Fibroblast of skin of scalp (primary cell): ENCODE measurements at places on chromosomes 5 and 9.

DNA sequence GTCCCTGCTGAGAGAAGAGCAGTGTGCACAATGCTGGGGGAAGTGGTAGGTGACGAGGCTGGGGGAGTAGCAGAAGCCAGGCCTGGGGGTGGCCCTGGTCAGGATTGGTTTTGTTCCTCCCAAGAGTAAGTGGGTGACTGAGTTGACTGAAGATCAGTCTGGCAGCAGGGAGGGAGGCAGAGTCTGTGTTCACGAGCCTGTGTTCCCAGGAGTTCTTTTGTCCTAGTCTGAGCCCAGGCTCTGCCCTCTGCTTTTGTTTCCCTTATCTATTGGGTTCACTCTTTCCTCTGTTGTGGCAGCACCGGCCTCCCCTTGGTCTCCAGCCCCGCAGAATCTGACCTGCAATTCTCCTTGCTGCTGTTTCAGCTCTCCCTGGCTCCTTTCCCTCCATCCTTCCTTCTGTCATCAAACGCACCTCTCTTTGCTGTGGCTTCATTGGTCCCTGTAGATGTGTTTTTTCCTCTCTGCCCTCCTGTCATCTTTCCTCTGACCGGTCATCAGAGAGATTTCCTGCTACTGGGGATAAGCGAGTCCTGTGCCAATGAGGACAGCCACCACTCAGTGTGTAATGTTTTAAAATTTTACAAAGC, 607.4 kb downstream of the KIF4B start:
- no peak for DNase-seq

GRCh38 chr5:68708156-68708841, 385.5 kb upstream of the SLC30A5 start:
- no peak for DNase-seq

DNA sequence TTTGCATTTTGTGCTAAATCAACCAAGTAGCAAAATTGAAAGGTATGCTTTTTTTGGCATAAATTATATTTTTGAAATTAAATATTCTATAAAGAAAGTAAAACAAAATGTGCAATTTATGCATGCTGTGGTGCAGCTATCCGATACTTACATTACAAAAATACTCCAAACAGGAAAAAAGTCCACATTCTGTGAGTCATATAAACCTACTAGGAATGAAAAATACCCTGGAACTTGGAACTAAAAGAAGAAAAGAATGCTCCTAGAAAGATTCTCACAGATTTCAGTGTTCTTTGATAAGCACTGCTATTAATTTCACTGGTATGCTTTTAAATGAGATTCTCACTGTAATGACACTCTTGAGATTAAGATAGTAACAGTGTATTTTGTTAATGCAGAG, 92.6 kb downstream of the OSMR start:
- DNase-seq: peak; percentile 43

DNA sequence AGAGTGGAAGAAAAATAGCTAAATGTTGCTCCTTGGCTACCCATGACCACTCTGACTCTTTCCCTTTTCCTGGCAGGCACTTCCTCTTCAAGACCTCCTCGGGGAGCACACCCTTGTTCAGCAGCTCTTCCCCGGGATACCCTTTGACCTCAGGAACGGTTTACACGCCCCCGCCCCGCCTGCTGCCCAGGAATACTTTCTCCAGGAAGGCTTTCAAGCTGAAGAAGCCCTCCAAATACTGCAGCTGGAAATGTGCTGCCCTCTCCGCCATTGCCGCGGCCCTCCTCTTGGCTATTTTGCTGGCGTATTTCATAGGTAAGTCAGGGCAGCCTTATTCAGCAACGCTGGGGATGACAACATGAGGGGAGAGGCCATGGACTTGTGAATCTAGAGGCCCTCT, 298.6 kb upstream of the WWC1 start:
- no peak for DNase-seq

DNA sequence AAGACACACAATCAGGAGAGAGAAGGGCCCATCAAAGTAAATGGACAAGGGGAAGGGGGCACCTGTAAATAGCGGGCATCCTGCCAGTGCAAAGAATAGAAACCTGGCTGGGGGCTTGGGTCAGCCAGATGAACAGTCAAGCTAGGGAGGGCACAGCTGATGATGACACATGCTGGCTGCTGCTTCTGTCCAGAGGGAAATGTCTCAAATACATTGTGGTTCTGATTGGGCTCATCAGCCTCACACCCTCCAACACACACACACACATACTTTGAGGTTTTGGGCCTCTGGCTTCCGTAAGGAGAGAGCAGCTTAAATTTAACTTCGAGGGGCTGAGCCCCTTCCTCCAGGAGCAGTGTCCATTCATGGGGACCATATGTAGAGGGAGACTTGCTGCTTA, 27.6 kb upstream of the SPATA31E1 start:
- no peak for DNase-seq

GRCh38 chr5:170527991-170528390, 24.2 kb downstream of the KCNIP1 start:
- DNase-seq: no peak
